ENCODE measurements at places on chromosomes 1 and 21.

DNA sequence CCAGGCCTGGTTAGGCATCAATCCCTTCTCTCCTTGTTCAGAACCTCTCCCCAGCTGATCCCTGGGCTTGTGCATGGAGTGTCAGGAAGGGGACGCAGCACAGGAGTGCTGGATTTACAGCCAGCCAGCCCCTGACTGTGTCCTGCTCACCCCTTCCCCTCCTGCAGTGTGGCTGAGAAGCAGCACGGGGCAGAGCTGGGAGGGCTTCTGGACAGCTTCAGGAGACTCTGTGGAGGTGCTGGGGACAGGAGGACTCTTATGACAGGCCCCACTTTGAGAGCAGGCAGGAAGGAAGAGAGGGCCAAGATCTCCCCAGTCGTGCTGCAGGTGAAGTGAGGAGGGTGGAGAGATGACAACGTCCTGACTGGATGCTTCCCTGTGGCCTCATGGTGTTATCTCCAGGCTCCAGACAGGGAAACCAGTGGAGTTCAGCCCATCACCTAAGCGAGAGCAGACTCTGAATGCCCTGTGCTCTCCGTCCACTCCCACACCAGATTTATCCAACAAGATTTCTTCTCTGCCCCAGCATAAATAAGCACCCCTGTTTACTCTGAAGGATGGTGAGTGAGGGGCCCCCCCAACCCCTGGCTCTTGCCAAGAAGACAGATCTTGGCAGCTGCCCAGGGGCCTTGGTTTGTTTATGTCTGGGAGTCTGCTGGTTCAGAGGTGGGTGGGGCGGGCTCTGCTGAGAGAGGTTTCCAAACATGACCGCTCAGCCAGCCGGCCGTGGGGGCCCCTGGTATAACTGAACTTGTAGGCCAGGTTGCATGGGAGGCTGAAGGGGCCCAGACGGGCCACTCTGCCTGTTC, 21.3 kb downstream of the TMCC2 start:
- DNase-seq: peak; percentile 91

DNA sequence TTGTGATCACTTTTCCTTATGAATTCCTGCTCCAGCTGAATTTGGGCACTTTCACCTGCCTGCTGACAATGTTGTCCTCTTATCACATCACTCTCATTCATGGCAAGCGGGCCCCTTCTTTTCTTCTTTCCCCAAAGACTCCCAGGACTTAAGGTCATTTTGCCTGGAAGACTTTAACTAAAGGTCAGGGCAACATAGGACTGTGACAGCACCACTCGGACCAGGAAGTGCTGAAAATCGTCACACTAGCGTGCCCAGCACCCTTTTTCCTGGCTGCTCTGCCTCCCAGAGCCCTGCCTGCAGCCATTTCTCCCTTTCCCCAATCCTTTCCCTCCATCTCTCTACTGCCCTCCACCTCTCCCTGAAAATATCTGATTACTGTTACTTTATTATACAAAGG, 35.4 kb downstream of the CD34 start:
- no peak for DNase-seq

DNA sequence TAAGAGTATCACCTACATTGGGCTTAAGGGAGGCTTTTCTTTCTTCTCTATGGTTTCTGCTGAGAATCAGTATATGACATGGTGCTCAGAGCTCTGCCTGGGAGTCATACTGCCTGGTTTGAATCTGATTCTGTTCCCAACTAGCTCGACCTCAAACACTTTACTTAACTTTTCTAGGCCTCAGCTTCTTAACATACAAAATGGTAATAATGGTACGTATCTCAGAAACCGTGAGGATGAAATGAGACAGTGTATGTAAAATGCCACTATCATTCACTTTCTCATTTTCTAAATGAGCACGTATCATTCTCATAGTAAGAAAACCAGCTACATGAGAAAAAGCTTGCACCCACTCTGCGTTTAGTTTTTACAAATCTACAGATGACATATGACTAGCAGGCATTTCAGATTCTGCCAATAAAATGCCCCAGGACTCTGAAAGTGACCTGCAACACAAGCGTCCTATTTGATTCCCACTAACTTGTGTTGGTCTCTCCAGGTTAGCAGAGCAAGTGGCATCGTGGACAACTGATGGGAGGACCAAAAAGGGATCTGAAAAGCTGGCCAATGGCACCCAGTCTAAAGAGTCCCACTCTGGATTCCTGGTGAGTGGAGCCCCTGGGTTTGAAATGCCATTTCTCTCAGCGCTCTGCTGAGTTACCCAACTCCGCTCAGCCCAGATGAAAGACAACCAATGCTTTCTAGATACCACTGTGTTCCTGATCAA, 6.1 kb downstream of the CTNNBIP1 start:
- DNase-seq: no peak

DNA sequence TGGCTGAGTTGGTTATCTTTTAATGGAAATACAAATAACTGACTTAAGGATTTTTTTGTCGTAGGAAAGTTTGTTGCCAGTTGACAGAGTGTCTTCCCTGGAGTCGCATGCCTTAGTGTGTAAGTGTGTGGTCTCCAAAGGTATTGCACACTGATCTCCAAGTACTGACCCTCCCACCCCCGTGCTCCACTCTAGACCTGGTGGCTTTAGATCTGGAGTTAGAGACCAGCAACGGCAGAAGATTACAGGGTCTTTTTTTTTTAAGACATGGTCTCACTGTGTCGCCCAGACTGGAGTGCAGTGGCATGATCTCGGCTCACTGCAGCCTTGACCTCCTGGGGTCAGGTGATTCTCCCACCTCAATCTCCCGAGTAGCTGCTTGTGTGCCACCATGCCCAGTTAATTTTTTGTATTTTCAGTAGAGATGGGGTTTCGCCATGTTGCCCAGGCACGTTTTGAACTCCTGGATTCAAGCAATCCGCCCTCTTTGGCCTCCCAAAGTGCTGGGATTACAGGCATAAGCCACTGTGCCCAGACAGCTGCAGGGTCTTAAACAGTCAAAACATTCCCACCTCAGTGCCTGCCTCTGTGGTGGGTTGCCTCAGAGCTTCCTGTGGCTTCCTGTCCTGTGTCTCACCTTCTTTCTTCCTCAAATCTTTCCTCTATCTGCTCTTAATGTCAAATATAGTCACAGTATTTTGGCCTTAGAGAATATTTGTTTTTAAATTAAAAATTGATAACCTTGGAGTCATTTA, 6.9 kb downstream of the TRAPPC10 start:
- no peak for DNase-seq

GRCh38 chr1:39261712-39262221, 57.3 kb downstream of the MACF1 start:
- no peak for DNase-seq

GRCh38 chr21:28991861-28992525, 684 bp downstream of the LTN1 start:
- DNase-seq: peak; percentile 50

GRCh38 chr21:25635310-25635709, 3.7 kb upstream of the JAM2 start:
- DNase-seq: no peak

GRCh38 chr1:47677241-47677940, 239.5 kb downstream of the FOXD2 start:
- DNase-seq: no peak

DNA sequence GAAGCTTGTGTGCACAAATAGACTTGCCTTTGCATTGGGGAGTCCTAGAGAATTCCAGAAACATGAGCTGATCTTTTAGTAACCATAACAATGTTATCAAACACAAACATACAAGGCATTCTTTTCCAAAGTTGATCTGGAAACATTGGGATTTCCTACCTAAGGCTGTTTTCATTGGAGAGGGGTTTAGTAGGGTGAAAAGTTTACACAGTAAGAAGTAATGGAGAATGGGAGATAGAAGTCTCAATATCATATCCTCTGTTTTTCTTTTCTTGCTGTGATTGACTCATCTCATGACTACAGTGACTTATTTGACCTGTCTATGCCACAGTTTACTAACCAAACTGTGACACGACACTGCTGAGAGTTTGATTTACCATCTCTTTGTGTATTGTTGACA, 65.6 kb upstream of the PLA2G4A start:
- no peak for DNase-seq

GRCh38 chr1:209720826-209721225, 16.2 kb downstream of the HSD11B1 start:
- DNase-seq: no peak

- DNase-seq: no peak
These were observed 8.9 kb downstream of the CCDC185 start for GRCh38 chr1:223401873-223402789.

DNA sequence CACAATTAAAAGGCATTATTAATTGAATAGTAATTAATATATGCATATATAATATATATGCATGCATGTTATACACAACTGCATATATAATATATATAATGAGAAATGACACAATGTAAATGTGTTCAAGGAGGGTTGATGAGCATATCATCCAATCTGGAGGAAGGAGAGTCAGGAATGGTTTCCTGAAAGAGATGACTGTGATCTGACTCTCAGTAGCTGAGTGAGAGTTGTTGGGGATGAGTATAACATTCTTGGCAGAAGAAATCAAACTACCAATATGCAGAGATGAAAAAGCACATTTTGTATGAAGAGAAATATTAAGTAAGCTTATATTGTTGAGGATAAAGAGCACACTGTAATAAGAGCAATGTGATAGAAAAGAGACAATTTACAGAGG, 37.3 kb downstream of the F13B start:
- DNase-seq: no peak

- no peak for DNase-seq
These were observed 157.7 kb downstream of the TRIM33 start for GRCh38 chr1:114353262-114353661.

DNA sequence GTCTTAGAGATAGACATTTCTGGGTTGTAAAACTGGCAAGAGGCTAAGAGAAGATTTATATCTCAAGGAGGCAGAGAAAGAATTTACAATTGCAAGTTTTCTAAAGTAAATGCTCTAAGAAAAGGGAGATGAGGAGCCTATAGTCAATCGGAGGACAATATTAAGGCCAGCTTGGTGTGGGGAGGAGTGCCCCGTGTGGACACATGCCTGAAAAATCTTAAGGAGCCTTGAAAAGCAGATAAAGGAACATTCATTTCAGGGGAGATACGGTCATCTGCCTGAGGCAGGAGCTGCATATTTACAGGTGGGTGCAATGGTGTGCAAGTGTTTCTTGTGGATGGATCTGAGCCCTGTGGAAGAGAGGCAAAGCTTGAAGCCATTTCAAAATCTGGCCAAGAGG, 25.6 kb downstream of the FCRL2 start:
- no peak for DNase-seq
